Stimulated activated CD4-positive, alpha-beta T cell treated with anti-CD3 and anti-CD28 coated beads, Interleukin-1b, Interleukin-23, amount 100 ng/mL, for 48 hours (primary cell): ENCODE measurements at places on chromosomes 7 and 10.
A peak's percentile ranks its signal among the peaks of the same experiment; 100 is the strongest.

DNA sequence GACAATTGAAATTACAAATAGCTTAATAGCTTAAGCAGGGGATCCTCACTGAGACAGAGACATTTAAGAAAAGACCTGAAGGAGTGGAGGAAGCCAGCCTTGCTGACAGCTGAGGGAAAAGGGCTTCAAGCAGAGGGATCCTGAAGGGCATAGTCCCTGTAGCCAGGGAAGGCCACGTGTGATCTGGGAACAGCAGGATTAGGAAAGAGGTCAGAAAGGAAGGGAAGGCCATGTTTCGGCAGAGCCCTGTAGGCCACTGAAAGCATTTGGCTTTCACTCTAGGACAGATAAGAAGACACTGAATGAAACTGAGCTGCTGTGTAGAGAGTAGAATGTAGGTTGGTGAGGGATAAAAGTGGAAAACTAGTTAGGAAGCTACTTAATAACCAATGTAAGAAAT lies 3.4 kb upstream of the AKR1C8 start:
- no peak for DNase-seq

DNA sequence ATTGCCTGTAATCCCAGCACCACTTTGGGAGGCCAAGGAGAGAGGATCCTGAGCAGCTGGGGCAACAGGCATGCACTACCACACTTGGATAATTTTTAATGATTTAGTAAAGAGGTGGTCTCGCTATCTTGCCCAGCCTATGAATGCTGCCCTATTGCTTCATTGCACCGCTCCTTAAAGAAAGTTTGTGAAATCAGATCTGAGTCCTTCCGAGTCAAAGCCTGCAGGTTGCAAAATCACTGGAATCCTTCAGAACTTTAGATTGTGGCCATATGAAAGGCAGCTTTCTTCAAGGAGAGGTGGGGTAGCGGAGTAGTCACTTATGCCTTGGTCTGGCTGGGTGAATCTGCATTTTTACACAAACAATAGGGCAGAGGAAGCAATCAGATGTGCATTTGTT lies 166.3 kb downstream of the ARHGAP12 start:
- no peak for DNase-seq

GRCh38 chr7:24721481-24722001 lies 35.7 kb downstream of the GSDME start:
- DNase-seq, result no peak

GRCh38 chr10:47381427-47382379 lies 2.4 kb downstream of the ZNF488 start:
- DNase-seq, result no peak

DNA sequence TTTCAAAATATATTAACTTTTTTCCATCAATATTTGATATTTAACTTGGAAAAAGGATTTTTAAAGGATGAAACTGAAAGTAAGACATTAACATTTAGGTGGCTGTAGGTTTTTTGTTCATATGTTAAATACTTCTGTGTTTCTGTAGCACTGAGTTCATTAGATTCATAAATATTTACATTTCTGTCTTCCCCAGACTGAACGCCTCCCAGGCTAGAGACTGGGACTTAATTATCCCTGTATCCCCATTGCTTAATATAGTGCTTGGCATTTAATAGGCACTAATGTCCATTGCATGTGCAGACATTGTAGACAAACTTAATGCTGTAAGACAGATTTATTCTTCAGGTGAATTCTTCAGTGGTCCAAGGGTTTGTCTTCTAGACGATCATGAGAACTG lies 7.4 kb downstream of the PTPN12 start:
- no peak for DNase-seq

DNA sequence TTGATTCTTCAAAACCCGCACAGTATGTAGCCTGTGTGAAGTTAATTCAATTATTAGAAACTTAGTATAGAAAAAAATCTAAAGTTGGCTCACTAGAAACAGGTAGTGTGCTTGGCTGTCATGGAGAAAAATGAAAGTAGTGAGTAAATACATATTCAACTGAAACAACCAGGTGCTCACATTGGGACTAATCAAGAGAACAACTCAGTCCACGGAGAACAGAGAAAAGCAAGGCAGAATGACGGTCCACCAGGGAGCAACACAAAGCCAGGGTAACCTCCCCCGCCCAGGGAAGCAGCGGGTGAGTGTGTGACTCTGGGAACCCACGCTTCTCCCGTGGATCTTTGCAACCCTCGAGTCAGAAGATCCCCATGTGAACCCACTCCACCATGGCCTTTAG lies 300.5 kb downstream of the SORCS1 start:
- DNase-seq, result no peak

- DNase-seq, result no peak
Measured at GRCh38 chr10:61452655-61453641, at the start of gene TMEM26. TMEM26 (minus strand) TSS chr10:61453381; CDS start chr10:61453081, 300 bp downstream.

DNA sequence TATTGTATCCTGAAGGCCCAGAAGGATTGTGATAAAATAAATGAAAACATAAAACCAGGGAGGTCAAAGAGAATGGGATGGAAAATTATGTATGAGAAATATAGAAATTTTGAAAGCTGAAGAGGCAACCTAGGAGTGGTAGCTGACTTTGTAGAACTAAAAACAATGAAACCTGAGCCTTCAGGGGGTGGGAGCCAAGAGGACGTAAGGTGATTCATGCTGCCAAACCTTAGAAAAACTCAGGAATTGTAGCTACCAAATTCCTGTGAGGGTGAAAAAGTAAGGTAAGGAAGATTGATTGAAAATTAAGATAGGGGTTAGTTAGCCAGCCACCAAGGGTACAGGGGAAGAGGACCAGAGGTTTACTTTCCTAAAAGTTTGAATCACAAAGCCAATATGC lies 213.2 kb downstream of the KCND2 start:
- DNase-seq, result no peak

DNA sequence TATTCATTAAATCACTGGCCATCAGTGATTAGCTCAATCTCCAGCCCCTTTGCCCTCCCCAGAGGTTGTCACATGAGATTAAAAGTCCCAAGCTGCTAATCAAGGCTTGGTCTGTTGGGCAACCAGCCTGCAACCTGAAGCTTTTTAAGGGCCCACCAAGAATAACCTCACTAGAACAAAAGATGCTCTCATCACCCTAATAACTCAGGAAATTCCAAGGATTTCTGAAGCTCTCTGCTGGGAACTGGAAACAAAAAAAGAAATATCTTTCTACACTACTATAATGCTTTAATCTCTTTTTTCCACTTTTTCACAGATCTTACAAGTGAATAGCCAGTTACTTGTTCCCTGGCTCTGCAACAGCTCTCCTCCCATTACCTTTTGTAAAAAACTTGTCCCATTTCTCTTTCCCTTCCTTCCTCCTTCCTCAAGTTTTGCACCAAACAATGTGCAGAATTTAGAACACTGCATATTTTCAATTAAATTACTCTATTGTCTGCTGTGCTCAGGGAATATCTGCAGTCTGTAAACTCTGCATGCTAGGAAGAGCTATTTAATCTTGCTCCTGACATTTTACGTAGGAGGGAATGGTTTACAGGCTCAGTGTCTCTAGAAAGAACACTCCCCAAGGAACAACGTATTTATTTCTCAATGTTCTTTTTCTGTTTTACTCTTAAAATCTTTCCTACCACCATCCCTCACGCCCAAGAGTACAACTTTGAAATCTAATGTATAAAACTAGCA lies 169.1 kb downstream of the IMMP2L start:
- no peak for DNase-seq

DNA sequence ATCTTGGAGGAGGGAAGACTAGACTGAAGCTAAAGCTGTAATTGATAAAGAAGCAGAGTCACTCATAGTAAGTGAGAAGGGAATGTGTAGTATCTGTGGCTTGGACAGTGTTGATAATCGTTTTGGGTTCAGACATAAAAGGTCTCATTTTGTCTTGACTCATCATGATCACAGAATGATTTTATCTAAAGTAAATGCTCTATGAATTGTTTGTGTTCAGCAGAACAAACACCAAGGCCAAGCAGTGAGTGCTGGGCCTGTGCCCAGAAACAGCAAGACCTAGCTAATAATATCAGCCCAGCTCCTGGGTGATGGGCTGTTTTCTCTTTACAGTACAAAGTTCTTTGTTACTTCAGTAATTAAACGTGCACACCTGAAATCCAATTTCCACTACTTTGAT lies 26.7 kb upstream of the CD36 start:
- no peak for DNase-seq

GRCh38 chr7:73519867-73520672 lies 2.0 kb downstream of the BAZ1B start:
- peak; percentile 33 for DNase-seq

DNA sequence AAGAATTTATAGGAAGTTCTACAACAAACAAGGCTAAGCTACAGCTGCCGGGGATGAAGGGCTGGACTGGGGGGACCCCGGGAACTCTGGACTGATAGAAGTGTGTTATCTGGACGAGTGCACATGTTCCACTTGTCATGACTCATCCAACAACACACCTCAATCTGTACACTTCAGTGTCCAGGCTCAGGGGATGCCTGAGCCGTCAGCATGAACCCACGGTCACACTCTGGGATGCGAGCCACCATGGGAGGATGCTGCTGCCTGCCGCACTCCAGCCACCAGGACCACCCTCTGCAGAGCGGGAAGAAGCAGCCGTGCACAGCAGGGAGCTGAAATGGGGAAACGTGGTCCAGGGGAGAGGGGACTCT lies 67.5 kb downstream of the MAD1L1 start:
- DNase-seq, result no peak
